Activated CD4-positive, alpha-beta T cell treated with anti-CD3 and anti-CD28 coated beads for 1 hour (primary cell): ENCODE measurements at places on chromosomes 4 and X.

GRCh38 chrX:150012647-150013381 lies 74.5 kb upstream of the EOLA2 start:
- no peak for DNase-seq

DNA sequence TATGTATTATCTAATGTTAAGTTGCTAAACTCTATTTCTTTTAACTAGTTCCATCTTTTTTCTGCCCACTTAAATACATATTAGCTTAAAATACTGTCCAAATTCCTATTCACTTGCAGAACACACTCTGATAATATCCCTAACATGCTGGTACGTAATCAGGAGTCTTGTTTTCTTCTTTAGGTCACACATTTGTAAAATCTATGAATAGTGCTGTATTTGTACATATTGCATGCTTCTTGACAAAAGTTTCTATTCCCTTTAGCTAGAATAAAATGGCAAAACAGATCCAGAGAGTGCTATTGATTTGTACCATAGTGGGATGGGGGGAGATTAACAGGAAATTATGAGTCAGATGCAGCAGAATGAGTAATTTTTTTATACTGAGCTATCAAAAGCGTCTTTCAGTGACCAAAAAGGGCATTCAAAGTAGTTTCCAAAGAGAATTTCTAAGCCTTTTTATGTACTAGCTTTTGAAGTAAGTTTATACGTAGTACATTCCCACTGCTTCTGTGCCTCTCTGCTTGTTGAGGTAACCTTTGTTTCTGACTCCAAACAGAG lies 126.5 kb downstream of the PTPN13 start:
- no peak for DNase-seq

DNA sequence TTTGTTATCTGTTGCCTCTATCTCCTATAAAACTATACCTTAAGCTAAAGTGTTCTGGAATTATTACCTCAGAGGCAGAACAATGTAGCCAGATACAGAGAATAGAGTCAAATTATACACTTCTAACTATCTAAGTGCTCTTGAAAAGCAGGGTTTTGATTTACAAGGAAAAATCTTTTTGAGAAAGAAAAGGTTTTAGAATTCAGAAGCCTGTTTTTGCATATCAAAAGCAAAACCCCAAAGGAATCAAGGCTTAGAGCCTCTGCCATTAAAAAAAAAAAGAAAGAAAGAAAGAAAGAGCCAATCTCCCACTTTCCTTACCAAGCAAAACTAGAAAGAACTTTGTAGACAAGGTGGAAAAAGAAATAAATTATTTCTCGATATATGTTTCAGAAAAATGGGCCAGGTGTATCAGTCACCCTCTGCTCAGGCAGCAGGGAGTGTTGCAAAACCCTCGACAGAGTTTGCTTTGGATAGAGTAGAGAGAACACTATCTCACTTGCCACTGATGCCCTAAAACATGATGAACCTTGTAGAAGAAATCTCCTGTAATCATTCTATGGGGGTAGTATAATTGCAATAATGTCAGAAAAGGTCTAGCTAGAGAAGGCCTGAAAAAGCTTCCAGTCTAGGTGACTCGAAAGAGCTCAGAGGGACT lies 318.3 kb downstream of the PCDH10 start:
- no peak for DNase-seq

- no peak for DNase-seq
Measured at GRCh38 chrX:9647431-9647830, 118.2 kb downstream of the GPR143 start.

DNA sequence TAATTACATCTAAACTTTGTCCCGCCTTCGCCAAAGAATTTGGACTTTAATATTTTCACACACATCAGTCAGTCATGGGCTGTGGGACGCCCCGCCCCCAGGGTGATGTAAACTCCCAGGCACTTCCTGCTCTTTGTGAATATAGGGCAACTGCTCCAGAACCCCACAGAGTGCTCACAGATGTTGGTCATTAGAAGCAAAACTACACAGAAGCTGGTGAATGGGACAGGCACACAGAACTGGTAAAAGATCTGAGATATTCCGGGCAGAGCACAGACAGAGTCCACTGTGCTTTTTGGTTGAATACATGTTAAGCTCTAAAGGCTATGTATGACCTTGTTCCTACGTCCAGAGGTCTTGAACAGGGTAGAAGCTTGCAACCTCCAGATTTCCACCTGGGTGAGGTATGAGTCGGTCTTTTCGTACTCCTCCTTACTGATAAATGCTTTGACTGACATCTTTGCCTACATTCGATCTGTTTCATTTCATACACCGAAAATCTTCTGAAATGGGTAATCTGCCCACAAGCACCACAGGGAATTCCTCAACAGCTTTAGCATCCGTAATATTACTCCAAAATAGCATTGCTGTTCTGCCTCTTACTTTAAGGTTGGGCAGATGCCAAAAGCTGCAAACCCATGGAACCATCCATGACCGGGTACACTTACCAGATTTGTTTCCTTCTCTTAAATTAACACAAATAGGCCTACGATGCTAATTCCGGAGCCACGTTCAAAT lies 144.6 kb downstream of the AMELX start:
- DNase-seq = no peak

GRCh38 chr4:15955670-15956069 lies 7.3 kb downstream of the FGFBP2 start:
- no peak for DNase-seq

DNA sequence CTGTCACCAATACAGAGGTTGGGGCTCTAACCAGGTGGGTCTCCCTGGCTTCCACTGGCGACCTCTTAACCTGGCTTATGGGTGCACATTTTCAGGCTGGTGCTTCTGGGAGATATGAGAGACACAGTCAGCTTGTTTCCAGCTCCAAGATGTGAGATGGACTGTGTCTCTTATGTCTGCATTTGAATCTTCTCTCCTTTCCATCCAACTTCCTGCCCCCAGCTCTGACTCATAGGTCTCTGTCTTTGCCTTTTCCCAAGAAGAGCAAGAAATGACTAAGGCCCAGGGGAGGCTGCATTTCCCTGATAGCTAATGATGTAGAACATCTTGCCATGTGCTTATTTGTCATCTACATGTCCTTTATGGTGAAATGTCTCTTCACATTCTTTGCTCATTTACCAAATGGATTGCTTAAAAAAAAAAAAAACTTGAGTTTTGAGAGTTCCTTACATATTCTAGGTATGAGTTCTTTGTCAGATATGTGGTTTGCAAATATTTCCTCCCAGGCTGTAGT lies 3.2 kb upstream of the UXT start:
- DNase-seq = no peak

- no peak for DNase-seq
Measured at GRCh38 chr4:85492336-85492735, 17.4 kb downstream of the ARHGAP24 start.

DNA sequence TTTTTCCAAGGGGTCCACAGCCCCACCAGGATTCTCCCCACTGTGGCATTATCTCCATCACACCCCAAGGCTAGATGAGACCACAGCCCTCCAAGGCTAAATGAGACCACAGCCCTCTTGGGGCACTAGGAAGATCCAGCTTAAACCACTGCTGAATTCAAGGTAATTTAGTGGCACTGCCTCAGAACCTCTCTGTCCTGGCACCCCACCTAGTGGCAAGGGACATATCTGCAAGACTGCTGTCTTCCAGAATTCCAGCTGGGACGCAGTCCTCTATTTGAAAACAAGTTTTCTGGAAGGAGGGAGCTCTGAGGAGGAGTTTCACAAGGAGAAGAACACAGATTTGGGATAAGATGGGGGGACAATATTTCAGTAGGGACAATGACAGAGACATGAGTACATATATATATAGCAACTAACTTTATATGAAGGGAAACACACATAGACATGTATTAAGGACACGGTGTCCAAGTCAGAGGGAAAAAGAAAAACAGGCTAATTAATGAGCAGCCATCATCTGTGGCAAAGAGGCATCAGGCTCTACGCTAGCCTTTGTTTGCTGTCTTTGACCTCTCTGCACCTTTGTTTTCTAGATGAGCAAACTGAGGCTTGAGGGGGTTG lies 9.3 kb downstream of the CETN2 start:
- DNase-seq = no peak

- no peak for DNase-seq
Measured at GRCh38 chrX:116395752-116396151, 40.7 kb upstream of the SLC6A14 start.

GRCh38 chrX:26915064-26915463 lies 548.1 kb downstream of the PPP4R3C start:
- DNase-seq = no peak

DNA sequence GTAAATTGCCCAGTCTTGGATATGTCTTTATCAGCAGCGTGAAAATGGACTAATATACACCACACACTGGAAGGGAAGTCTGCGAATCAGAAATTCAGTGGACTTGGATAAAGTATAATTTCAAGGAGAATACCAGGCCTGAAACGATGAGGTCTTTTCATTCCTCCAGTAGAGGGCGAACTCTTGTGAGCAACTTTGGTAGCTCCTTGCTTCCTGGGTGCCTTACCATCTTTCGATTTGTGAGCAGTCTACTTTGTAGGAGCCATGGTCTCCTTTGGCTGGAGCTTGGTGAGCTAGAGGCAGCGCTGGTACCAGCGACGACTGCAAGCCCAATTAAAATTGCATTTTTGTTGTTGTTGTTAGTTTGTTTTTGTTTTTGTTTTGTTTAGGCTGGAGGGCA lies 791.9 kb downstream of the FAT4 start:
- DNase-seq = no peak

GRCh38 chr4:10173037-10173753 lies 56.6 kb upstream of the WDR1 start:
- DNase-seq = no peak

DNA sequence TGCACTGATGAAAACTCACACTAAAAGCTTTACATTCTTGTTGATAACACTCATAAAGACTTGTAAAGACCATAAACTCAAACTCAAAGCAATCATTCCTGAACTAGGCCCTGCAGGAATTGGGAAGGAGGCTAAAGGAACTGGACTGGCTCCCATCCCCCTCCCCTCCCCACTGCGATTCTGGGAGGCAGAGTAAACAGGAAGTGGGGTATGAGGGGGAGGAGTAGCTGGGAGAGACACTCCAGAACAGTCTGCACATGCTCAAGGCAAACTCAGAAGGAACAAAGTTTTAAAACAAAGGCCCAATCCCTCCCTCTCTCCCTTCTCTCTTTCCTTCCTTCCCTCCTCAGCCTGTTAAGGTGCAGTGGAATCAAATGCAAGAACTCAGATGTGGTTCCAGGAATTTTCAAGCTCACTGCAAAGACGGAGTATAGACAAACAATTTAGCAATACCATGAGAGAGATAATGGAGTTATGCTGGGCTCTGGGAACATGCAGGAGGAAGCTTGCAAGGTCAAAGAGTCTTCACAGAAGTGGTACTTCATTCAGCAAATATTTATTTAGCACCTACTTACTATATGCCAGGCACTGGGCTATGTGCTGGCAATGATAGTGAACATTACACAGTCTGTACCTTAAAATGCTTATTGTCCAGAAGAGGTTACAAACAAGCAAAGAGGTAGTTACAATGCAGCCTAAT lies 15.9 kb downstream of the MID1IP1 start:
- DNase-seq = no peak

DNA sequence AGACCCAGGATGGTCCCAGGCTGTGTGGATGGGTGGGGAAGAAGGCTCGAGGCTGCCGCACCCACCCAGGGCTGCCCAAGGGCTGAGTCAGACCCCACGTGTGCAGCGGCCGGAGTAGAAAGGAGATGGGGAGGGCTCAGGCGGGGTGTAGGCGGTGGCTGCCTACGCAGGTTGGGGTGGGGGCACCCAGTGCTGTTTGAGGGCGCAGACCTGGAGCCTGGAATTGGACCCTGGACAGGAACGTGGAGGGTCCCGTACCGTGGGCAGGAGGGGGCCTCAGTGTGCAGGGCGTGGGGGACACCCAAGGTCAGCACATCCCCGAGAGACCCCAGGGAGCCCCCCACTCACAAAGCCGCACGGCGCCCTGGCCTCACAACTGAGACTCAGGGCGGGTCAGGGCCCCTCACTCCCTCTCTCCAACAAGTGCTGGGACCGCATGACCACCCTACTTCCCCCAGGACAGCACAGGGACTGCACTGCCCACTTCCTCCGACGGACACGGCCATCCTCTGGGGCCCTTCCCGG lies 79.9 kb downstream of the FAM53A start:
- DNase-seq = no peak

GRCh38 chr4:23305026-23305425 lies 584.8 kb downstream of the PPARGC1A start:
- no peak for DNase-seq

- DNase-seq = no peak
Measured at GRCh38 chr4:145453163-145453520, 28.5 kb upstream of the SMAD1 start.

DNA sequence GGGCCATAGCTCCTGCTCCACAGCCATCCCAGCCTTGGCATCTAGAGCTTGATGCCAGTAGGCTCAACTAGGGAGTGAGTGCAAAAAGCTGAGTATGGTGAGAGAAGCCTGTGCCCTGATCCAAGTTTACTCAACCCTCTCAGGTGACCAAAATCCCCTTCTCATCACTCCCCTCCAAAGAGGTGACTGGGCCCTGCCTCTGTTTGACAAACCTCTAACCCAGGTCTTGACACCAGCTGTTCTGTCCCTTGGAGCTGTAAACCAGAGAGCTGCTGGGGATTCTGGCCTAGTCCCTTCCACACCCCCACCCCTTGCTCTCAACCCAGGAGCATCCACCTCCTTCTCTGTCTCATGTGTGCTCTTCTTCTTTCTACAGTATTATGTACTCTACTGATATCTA lies 73.5 kb downstream of the MSN start:
- DNase-seq = no peak

DNA sequence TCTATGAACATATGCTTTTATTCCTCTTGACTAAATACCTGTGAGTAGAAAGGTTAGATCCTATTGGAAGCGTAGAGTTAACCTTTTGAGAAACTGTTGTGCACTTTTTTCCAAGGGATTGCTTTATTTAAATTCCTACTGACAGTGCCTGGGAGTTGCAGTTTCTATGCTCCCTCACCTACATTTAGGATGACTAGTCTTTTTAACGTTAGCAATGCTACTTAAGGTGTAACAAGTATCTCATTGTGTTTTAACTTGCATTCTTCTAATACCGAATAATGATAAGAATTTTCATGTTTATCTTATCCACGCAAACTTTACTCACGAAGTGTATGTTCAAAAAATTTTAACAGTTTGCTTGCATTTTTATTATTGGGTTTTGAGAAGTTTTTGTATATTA lies 1123.9 kb upstream of the PCDH7 start:
- no peak for DNase-seq

DNA sequence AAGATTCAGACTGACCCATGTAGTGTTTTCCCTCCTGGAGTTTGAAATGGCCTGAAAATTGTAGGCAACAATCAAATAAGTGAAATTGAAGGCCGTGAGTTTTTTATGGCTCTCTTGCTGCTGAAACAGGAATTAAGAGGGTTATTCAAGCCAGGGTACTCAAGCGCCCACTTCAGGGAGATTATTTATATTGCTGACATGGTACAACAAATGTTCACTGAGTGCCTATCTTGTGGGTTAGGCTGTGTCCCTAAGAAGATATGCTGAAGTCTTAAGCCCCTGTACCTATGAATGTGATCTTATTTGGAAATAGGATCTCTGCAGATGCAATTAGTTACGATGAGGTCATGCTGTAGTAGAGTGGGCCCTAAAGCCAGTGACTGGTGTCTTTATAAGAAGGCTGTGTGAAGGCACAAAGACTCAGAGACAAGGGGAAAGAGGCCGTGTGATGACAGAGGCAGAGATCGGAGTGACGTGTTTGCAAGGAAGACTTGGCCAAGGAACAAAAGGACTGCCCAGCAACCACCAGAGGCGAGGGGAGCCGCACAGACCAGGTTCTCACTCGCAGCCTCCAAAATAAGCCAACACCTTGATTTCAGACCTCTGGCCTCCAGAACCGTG lies 72.9 kb downstream of the MED28 start:
- no peak for DNase-seq

- no peak for DNase-seq
Measured at GRCh38 chr4:63393544-63393943, 1015.7 kb downstream of the TECRL start.
